ENCODE measurements at places on chromosomes 3 and 15. TPM values are rescaled to one million over a fixed set of nuclear protein-coding genes. Genes with fewer than 3 reads are reported as not detected.

DNA sequence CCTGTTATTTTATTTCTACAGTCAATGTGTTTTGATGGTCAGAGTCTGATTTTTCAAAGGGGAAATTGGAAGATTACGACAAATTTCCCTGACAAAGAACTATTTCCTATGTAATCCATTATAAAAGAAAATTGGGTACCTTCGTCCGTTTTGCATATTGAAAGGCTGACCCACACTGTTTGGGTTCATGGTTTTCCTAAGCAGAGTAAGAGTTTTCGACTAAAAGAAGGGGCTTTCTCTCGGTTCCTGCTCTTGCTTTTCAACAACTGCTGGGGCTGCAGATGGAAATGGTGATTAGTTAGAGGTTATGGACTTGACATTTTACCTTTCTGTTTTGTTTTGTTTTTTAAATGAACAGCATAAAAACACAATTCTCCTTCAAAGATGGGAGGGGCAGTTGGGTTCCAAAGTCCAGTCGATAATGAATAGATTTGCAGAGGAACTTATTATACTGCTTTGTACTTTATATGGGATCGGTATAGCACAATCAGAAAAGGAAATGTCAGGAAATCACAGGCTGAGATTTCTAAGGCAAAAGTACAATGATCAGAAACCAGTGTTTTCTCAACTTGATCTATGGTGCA is 978 bp downstream of the KCNMB2 start:
- DNase-seq: no peak

DNA sequence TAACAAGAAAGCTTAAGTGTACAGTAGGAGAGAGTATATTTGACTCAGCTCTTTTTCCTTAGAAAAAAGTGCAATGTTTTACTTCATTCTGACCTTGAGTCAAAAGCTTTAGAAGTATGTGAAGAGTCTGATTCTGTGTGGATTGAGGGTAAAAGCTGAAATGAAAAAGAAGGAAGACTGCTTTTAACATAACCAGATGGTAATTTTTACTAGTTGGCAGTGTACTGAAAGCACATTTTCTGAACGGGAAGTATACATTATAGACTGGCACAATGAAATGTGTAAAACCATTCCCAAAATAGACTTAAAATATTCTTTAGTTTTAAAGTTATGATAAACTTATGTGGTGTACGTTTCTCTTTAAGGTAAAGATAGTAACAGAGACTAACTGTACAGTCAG is 197.8 kb upstream of the ZNF717 start:
- no peak for DNase-seq

- no peak for DNase-seq
These were observed 176.7 kb downstream of the CHL1 start for GRCh38 chr3:373193-373779.

The SELENOT gene
- total RNA-seq: 74.0 TPM
